ENCODE measurements at places on chromosomes 1 and 21.

DNA sequence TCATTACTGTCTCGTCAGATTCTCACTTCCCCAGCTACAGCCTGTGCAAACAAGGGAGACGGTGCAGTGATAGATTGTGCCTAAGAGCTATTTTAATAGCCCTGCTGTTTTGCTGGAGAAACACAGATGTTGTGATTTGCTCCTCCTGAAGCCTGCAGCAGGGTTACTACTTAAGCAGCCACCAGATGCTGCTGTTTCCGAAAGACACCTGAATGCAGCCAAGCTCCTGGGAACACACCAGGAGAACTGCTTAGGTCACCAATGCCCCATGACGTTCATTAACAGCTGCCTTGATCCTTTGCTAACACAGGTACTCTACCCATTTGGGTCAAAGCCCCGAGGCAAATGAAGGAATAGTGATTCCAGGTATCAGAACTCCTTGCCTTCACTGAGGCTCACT lies 411.8 kb upstream of the DAB1 start:
- no peak for DNase-seq

DNA sequence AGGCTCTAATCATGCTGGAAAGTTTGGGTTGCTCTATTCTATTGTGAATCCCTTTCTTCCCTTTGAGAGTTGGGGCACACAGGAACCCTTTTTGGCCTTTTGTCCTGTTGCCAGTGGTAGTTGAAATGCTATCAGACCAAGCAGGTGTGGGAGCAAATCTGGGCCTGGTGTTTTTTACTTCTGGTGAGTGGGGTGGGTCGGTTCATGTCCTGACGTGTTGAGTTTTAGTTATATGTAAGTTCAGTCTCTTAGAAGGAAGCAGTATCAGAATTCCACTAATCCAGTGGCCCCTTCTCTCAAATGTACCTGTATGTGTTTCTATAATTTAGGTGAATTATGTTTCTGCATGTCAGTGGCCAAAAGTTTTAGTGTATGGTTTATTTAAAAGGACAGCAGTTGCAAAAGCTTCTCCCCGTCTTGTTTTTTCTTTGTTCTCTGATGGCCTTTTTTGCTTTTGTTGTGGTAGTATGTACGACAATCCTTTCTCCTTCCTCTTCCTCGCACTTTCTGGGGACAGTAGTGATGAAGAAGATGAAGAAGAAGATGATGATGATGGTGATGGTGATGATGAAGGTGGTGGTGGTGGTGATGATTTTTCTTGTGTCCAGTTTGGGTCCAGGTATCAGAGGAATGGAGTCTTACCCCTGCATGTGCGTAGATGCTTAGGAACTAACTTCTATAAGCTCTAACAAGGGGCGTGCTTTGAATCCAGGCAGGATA lies 74.2 kb downstream of the UBE4B start:
- no peak for DNase-seq

- DNase-seq = no peak
These were observed 57.9 kb downstream of the TRAF5 start for GRCh38 chr1:211384524-211384923.

DNA sequence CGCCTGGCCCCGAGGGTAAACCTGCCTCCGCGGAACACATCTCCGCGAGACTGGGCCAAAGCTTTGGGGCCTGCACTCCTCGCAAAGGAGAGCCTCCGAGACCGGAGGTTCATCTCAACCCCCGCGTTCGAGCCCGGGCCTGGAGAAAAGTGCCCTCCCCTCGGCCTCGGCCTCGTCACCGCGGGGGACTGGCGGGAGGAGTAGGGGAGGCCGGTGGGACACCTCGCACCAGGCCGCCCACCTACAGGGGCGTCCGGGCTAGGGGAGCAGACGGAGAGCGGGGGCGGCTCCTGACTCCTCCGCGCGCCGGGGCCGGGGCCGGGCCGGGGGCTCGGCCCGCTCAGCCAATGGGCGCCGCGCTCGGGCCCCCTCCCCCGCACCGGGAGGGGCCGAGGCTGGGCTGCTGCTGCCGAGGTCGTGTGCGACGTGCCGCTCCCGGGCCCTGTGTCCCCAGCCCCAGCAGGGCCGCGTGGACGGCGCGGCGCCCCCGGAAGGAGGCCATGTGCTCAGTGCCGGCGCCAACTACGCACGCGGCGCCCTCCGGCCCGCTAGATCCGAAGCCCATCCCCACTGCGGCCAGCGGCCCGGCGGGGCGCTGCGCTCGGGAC lies 684 bp downstream of the SLC2A1 start:
- DNase-seq = peak; percentile 54

DNA sequence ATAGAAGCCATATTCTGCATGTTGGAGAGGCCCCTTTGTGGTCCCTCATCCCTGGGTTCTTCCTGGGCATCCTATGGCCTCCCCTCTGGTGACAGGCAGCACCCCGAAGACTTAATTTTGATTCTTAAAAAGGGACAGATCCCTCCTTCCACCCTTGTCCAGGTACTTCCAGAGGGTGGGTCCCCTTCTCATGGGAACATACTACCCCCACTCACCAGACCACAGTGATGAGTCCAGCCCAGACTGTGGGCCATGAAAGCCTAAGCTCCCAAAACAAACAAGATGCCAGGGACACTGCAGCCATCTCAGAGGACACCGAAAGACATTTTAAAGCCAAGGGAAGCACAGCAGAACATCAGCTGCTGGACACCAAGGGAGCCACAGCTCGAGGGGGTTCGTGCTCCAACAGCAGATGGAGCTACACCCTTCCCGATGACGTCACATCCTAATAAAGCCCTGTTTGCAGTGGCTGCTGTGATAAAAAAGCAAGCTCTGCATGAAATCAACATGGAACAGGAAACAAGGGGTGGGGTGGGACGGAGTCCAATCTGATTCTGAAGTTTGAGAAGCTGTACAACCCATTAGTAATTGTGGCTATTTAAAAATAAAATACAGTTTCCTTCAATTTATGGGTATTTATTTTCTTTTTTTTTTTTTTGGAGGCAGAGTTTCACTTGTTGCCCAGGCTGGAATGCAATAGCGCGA lies 32.4 kb downstream of the GNB1 start:
- DNase-seq = peak; percentile 77

- no peak for DNase-seq
These were observed 12.4 kb downstream of the NEXN start for GRCh38 chr1:77900687-77901293.

- no peak for DNase-seq
These were observed 42.9 kb downstream of the COL18A1 start for GRCh38 chr21:45447821-45448220.

DNA sequence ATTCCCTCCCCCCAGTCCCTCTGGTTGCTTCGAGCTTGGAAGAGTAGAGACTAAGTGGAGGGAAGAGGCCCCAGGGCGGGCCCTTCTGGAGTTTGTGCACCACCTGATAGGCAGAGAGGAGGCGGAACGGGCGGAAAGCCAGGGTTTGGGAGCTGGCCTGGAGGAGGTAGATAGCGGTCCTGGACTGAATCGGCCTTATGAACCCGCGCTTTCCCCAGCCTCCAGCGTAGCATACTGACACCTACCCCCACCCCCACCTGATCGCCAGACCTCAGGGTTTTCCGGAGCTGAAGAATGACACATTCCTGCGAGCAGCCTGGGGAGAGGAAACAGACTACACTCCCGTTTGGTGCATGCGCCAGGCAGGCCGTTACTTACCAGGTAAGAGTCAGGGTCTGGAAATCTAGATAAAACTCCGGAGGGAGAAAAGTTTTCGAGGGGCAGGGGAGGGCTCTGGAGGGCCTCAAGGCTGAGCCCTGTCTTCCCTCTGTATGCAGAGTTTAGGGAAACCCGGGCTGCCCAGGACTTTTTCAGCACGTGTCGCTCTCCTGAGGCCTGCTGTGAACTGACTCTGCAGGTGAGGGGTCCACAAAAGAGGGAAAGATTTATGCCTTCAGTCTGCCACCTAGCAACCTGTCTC lies 705 bp downstream of the UROD start:
- peak; percentile 32 for DNase-seq

DNA sequence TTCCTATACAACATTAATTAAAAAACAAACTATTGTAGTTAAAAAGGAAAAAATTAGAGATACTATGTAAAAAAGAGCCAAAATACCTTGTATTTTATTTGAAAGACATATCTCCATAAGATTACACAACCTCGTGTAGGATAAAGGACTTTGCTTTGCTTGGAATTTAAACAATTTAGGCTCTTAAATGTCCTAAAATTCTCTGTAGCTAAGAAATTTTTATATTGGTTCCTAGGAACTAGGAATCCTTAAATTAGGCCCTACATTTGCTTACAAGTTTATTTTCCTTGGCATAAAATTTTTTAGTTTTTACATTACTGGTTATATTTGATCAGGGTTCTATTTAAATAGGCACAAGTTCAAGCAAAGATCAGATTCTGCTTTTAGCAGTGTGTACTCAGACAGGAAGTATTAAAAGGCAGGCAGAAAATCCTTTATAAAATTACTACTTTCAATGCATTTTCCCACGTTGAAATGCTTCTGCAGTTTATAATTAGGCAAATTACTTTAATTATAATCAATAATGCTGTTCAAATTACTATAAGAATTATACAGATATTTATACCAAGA lies 3.4 kb upstream of the ANGPTL3 start:
- no peak for DNase-seq

GRCh38 chr1:6646499-6647148 lies 22.0 kb downstream of the THAP3 start:
- DNase-seq = peak; percentile 37

DNA sequence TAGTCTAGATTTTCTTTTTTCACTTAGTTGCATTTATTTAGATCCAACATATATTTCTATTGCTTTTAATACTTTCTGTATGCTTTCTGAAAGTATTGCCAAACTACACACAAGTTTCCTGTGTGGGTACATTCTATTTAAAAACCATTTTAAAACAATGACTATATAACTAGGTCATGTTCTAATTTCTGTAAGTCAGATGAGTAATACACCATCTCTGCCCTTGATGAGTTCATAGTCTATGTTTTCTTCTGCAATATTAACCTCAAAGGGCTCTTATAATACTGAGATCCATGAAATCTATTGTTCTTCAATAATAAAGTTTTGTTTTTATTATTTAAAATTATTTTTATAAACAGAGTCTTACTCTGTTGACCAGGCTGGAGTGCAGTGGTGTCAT lies 68.3 kb downstream of the RNASEL start:
- DNase-seq = no peak

GRCh38 chr1:181608948-181609347 lies 125.6 kb downstream of the CACNA1E start:
- DNase-seq = no peak

DNA sequence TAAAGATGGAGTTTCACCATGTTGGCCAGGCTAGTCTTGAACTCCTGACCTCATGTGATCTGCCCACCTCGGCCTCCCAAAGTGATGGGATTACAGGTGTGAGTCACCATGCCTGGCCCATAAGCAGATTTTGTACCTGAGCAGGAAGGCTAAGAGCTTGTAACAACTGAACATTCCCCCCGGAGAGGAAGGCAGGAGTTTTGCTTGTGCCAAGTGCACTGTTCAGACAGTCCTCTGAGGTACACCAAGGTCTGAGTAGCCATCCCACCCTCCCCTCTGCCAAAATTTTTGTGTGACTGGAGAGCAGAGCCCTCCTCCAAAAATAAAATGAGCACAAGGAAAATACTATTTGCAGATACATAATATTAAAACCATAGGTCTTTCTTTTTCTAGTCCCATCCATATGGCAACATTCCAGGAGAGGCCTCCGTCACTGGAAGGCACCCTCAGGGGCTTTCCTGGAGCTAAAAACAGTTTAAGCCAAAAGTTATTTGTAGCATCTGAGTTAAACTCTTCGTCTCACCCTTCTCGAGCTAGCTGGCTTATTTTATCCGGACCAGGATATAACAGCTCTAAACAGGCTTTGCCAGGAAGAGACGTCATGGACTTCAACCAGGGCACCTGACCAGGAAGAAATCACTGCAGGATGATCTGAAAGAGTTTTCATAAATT lies 27.2 kb downstream of the CAPN2 start:
- DNase-seq = no peak

DNA sequence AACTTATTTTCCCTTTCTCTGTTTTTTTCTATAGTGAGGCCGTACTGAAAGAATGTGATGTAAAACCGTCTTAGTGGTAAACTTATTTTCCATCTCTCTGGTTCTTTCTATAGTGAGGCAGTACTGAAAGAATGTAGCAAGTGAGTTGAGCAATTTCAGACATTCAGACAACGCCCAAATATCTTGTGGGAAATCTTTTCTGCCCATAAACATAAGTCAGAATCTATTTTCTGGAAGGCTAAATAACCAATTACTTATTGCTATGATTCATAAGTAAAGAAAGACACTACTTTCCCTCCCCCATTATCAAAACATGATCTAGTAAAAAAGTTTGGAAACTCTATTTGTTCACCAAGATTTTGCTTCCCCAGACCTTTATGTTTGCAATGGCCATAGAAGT lies 18.8 kb upstream of the SCCPDH start:
- DNase-seq = peak; percentile 72

- no peak for DNase-seq
These were observed 35.9 kb upstream of the PTGS2 start for GRCh38 chr1:186715887-186716809.

- DNase-seq = no peak
These were observed 49.8 kb downstream of the TPR start for GRCh38 chr1:186325239-186325638.

GRCh38 chr1:59013276-59013927 lies 229.6 kb upstream of the JUN start:
- no peak for DNase-seq

DNA sequence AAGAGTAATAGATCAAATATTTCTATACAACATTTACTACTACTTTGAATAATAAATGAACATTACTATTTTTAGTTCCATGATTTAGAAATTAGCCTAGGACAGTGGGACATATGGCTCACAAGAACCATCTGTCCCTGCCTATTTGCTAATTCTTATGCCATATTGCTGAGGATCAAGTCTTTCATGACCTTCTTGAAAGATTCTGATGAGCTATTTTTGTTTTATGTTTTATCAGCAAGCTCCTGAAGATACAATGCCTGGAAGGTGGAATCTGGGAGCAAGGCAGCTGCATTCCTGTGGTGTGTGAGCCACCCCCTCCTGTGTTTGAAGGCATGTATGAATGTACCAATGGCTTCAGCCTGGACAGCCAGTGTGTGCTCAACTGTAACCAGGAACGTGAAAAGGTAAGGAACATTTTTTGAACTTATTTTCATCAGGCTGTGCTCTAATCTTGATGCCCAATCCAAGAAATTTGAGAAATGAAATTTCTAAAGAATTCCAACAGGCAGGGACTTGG lies 326.7 kb downstream of the PAPPA2 start:
- no peak for DNase-seq

- no peak for DNase-seq
These were observed 154.0 kb upstream of the AJAP1 start for GRCh38 chr1:4500441-4500840.

GRCh38 chr1:21268281-21269239 lies 21.7 kb downstream of the ECE1 start:
- no peak for DNase-seq

DNA sequence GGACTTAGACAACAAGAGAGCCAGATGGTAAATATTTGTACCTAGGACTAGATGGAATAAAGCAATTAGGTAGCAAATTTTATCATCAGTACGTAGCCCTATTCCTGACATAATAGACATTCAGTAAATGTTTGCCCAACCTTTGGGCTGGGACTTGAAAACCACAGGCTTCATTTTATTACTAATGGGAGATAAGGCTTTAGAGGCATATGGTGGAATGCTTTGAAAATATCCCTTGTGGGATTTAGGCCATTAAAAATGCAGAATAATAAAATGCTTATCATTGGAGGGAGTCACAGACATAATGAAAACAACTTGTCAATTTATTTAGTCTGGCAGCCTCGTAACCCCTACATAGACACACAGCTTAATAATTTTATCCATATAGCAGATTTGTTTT lies 296.1 kb upstream of the SPAG17 start:
- no peak for DNase-seq

- DNase-seq = no peak
These were observed 11.2 kb upstream of the SRARP start for GRCh38 chr1:15992582-15993500.

GRCh38 chr21:24895885-24896734 lies 711.2 kb downstream of the MRPL39 start:
- no peak for DNase-seq

Measured in amniotic stem cell (primary cell).